ENCODE measurements at places on chromosomes 5 and 9.

GRCh38 chr5:119271758-119272730, 83.8 kb upstream of the TNFAIP8 start:
- no peak for DNase-seq

GRCh38 chr5:93294996-93295395, 286.0 kb downstream of the NR2F1-AS1 start:
- no peak for DNase-seq

- DNase-seq: no peak
Observed at GRCh38 chr5:56048124-56048523, 53.4 kb upstream of the IL6ST start.

GRCh38 chr9:6634444-6634843, 11.1 kb downstream of the GLDC start:
- DNase-seq: no peak

DNA sequence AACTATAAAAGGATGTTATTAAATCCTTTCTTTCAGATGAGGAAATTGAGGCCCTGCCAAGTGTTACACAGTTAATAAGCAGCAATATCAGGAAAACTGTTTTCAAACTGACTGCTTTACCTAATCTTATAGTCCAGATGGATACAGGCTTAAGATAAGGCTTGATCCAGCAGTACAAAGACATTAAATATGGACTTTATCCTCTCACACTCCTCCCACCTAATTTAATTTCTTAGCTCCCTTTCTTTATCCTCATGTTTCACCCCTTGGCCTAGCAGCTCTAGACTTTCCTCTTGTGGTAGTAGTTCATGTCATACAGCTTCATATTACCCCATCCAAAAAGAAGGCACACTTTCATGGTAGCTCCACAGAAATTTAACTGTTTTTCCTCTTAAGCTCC, 164.5 kb downstream of the BAAT start:
- no peak for DNase-seq

DNA sequence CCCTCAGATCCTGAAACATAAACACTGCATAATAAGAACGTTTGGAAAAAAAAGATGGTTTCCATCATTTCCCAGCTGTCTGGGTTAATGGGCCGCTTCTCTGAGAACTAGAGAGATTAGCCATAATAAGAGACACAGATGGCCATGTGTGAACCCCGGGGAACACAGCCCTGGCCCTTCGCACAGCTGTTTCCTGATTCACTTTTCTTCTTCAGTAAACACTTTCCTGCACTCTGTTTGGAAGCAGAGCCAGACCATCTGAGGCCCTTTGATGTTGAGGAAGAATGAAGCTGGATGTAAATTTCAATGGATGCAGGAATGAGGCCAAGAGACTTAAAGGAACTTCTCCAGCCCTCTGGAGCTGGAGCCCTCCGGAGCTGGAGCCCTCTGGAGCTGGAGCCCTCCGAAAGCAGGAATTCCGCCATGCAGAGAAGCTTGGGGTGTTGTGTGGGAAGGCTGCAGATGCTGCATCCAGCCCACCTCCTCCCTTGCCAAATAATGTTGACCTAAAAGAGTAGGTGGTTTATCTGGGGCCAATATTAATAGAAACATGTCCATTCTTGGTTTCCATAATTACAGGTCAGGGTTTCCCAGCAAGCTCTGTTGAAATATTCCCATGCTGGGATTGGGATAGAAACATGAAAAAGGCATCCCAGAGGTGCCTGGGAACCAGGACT, 218.9 kb downstream of the NXNL2 start:
- DNase-seq: no peak

DNA sequence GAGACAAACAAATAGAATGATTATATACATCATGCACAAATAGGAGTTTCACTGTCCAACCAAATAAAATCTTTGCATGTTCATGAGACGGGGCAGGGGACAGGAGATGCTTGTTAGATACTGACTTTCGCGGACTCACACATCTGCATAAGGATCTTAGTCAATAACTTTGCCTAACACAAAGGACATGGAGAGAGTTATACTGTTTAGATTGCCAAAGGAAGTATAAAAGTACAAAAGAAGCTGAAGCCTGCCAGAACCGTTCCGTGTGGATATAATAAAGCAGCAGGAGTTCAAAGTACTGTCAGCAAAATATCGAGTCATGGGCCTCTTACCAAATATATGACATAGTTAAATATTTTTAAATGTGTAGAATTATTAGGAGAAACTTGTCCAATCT, 1148.4 kb downstream of the EFNA5 start:
- no peak for DNase-seq

GRCh38 chr5:145347026-145347616, 488.0 kb downstream of the PRELID2 start:
- no peak for DNase-seq

DNA sequence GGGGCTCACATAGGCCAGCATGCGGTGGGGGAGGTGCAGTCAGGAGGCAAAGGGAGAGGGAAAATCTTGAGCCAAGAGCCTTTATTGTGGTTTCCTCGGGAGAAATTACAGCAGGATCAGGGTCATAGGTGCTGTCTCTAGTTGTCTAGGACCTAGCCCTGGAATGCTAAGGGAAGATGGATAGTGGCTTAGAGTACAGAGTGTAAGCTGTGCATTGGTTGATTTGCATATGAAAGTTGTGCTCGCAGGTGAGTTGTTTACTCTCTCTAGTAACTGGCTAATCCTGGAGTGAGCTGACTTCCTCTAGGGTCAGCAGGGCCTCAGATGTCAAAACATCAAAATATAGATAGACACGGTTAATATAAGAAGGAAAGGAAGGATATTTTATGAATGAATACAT, 877.7 kb downstream of the TLE4 start:
- DNase-seq: no peak

DNA sequence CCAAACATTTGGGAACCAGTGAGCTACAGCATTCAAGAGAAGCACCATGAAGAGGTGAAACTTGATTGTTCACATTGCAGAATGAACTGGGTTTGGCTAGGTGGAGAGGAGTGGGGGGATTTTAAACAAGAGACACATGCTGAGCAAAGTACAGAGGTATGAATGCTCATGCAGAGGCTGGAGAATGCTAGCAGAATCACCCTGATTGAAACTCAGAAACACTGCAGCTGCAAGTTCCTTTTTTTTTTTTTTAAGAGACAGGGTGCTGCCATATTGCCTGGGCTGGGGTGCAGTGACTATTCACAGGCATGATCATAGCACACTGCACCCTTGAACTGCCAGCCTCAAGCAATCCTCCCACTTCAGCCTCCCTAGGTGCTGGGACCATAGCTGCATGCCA, 35.1 kb downstream of the DENND1A start:
- no peak for DNase-seq

- no peak for DNase-seq
Observed at GRCh38 chr5:75461679-75462078, 49.8 kb downstream of the CERT1 start.

- DNase-seq: no peak
Observed at GRCh38 chr5:159784993-159785392, 131.3 kb upstream of the ADRA1B start.

- DNase-seq: no peak
Observed at GRCh38 chr9:89116064-89116804, 62.4 kb downstream of the SHC3 start.

- no peak for DNase-seq
Observed at GRCh38 chr5:79172269-79172668, 60.7 kb downstream of the BHMT start.

DNA sequence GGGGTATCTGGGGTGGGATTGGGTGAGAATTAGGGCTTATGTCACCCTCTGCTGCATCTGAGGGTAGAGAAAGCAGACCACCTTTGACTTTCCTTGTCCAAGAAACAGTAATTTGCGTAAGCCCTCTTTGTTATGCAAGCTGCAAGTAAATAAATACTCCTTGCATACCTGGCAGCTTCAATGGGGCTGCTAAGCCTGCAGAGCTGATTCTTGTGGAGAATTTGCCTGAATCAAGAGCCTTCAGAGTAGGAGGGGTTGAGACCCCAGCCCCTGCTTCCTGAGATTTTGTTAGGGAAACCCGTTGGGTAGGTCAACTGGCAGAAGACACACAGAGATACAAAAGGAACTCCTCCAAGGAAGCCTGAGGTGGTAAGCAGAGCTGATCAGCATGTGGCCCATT, 515.1 kb downstream of the DMAC1 start:
- DNase-seq: no peak

- no peak for DNase-seq
Observed at GRCh38 chr9:30075451-30076199, 2308.8 kb upstream of the ACO1 start.

GRCh38 chr5:124631874-124632550, 114.4 kb downstream of the ZNF608 start:
- no peak for DNase-seq

GRCh38 chr5:58407042-58407719, 52.7 kb downstream of the PLK2 start:
- no peak for DNase-seq

DNA sequence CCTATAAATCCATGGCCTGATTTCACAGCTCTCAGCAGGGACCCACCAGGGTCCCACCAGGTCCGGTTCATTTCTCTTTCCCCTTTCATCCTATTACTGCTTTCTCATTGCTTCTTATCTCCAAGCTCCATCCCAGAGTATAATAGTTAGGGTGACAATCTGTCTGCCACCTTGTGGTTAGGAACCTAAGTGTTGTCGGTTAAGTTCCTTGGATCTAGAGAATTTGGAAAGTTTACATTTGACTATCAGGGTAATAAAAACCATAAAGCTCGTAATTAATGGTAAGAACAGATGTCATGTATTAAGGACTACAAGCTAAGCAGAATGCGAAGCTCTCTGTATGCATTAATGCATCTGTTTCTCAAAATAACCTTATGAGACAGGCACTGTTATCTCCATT, 259.1 kb downstream of the SH3GL2 start:
- no peak for DNase-seq

GRCh38 chr9:125513668-125514413, 193.2 kb downstream of the MAPKAP1 start:
- peak; percentile 65 for DNase-seq

- DNase-seq: no peak
Observed at GRCh38 chr9:102740578-102740977, 254.6 kb upstream of the CYLC2 start.

GRCh38 chr5:141858079-141858765, 20.0 kb downstream of the PCDH1 start:
- DNase-seq: no peak

GRCh38 chr9:124503713-124504529, 3.3 kb downstream of the NR5A1 start:
- DNase-seq: no peak

DNA sequence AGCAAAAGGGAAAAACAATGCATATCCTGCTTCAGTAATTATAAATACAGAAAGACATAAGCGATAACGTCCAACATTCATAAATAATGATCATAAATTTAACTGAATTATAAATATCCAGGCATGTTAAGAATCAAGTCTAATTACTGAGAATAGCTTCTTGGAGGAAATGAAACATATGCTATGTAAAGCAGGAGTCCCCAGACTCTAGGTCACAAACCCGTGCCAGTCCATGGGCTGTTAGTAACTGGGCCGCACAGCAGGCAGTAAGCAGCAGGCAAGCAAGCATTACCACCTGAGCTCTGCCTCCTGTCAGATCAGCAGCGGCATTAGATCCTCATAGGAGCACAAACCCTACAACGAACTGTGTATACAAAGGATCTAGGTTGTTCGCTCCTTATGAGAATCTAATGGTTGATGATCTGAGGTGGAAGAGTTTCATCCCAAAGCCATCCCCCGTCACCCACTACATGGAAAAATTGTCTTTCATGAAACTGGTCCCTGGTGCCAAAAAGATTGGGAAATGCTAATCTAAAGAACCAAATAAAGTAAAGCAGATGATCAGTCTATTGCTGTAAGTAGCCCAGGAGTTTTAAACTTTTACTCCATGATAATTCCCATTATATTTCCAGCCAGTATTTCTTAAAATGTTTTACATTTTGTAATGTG, 50.4 kb downstream of the CERT1 start:
- DNase-seq: no peak

DNA sequence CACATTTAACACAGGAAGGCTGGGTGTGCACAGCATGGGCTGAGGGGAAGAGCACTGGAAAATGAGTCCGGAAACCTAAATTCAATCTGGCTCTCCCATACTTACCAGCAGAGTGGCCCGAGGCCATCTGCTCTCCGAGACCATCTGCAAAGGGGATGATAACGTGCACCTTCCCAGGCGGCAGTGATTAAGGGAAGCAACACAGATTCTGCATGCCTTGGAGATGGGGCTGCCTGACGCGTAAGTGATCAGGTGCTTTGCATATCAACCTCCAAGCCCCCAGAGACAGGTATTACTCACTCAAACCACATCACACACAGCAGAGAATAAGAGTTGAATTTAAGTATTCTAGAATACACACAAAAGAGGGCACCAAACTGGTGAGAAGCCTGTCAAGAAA, 9.1 kb downstream of the EPB41L4B start:
- DNase-seq: no peak

DNA sequence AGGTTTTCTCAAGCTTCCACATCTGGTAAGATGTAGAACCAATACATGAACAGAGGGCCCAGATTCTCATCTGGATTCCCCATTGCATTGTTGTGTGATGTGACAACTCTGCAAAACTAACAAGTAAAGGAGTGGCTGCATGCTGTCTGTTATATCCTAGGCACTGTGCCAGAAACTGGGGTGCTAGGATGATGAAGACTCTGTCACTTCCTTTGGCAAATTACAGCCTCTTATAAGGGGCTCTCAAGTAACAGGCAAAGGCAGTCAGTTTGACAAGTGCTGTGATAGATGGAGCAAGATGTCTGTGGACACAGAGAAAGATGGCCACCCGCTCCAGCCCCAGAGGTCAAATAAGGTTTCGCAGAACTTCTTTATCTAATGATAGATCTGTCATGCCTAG, 115.7 kb downstream of the PAPPA start:
- DNase-seq: no peak

DNA sequence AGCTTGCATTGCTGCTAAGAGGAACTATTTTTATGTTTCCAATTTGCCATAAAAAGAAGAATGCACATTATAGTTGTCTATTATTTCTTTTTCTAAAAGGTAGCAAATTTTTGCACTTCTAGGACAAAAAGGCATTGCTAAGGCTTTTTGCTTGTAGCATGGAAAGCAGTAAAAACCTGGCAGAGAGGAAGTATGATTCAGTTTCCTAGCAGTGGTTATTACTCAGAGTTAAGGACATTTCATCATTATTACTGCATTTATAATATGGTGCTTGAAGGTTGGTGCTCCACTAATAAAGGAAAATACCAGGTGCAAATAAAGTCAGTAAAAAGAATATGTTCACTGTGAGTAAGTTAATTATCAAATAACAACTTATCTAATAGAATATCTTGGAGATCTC, 179.8 kb upstream of the PLPPR1 start:
- DNase-seq: no peak

GRCh38 chr9:85421641-85422040, 320.1 kb downstream of the AGTPBP1 start:
- DNase-seq: no peak
